ENCODE measurements at places on chromosomes 7 and 10. TPM values are rescaled to one million over a fixed set of nuclear protein-coding genes. Genes with fewer than 3 reads are reported as not detected.

GRCh38 chr10:96588060-96588554 is 1.3 kb upstream of the TM9SF3 start:
- DNase-seq, result no peak
- peak overlapping the region; percentile 90 for H3K4me3 ChIP-seq
- H3K27ac ChIP-seq, result peak overlapping the region; percentile 97

DNA sequence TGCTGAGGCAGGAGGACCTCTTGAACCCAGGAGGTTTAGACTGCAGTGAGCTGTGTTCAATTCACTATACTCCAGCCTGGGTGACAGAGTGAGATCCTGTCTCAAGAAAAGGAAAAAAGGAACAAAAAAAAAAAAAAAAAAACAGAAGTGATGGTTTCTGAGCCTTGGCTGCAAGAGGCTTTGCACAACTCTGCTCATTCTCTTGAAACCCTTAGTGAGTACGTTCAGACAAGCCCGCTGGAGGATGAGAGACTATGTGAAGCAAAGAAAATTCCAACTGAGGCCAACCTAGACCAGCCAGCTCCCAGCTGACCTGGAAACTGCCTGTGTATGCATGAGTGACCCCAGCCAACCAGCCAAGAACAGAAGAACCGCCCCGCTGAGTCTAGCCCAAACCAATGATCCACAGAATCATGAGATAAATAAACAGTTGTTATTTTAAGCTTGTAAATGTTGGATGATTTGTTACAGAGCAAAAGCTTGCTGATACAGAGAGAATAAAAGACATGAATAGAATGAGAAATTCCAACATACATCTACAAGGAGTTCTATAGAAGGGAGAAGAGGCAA is 50.6 kb upstream of the FZD9 start:
- H3K36me3 ChIP-seq, result no peaks in the 10 kb centered on the region
- H3K27ac ChIP-seq, result no peak overlapping the region
- peaks cover under 1% of the 10 kb centered on the region for H3K27me3 ChIP-seq
- H3K4me1 ChIP-seq, result no peaks in the 10 kb centered on the region
- H3K4me3 ChIP-seq, result no peak overlapping the region

- H3K36me3 ChIP-seq, result peaks cover 49% of the 10 kb centered on the region
- DNase-seq, result no peak
- H3K27me3 ChIP-seq, result no peaks in the 10 kb centered on the region
- peaks cover 17% of the 10 kb centered on the region for H3K4me1 ChIP-seq
- no peak within 1 kb of the TSS for H3K4me3 ChIP-seq
Measured at GRCh38 chr7:100573691-100574361, at the start of gene SAP25. Gene SAP25 (minus strand): TSS chr7:100573900. CDS start chr7:100573742, 158 bp downstream.

DNA sequence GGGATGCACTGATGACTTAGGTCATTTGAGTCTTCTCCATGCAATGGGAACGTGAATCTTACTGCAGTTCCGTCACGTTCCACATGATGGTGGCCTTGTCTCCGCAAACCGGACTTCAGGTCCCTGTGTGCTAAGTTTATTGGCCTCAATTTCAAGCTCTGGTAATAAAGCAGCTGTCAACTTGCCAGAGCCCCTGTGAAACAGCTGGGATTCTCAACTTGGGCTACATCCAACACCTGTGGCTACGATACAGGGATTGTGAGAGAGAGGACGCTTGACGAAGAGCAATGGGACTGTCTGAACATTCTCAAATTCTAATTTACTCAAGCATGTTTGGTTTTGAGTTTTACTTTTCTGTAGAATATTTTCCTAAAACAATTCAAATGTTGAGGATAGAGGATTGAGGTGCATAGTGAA is 174.2 kb downstream of the PTN start:
- no peaks in the 10 kb centered on the region for H3K27me3 ChIP-seq
- no peaks in the 10 kb centered on the region for H3K4me1 ChIP-seq
- peak; percentile 75 for DNase-seq
- no peak overlapping the region for H3K27ac ChIP-seq
- no peaks in the 10 kb centered on the region for H3K36me3 ChIP-seq

- H3K27ac ChIP-seq, result no peak overlapping the region
- no peak for DNase-seq
- H3K4me1 ChIP-seq, result no peaks in the 10 kb centered on the region
- H3K36me3 ChIP-seq, result no peaks in the 10 kb centered on the region
- no peak overlapping the region for H3K4me3 ChIP-seq
Measured at GRCh38 chr10:58322072-58322834, 12.6 kb upstream of the UBE2D1 start.

- H3K27ac ChIP-seq, result no peak overlapping the region
- DNase-seq, result no peak
- no peaks in the 10 kb centered on the region for H3K36me3 ChIP-seq
- H3K4me3 ChIP-seq, result no peak overlapping the region
Measured at GRCh38 chr10:88286030-88286429, 297.1 kb downstream of the RNLS start.

- no peaks in the 10 kb centered on the region for H3K27me3 ChIP-seq
- no peak overlapping the region for H3K27ac ChIP-seq
- DNase-seq, result no peak
- no peaks in the 10 kb centered on the region for H3K4me1 ChIP-seq
- no peaks in the 10 kb centered on the region for H3K36me3 ChIP-seq
- H3K4me3 ChIP-seq, result no peak overlapping the region
Measured at GRCh38 chr7:8015100-8015745, 46.6 kb downstream of the GLCCI1 start.

- peaks cover 19% of the 10 kb centered on the region for H3K36me3 ChIP-seq
- H3K4me1 ChIP-seq, result peaks cover 55% of the 10 kb centered on the region
- H3K27ac ChIP-seq, result no peak overlapping the region
Measured at GRCh38 chr7:5382281-5382892, 41.2 kb downstream of the TNRC18 start.

DNA sequence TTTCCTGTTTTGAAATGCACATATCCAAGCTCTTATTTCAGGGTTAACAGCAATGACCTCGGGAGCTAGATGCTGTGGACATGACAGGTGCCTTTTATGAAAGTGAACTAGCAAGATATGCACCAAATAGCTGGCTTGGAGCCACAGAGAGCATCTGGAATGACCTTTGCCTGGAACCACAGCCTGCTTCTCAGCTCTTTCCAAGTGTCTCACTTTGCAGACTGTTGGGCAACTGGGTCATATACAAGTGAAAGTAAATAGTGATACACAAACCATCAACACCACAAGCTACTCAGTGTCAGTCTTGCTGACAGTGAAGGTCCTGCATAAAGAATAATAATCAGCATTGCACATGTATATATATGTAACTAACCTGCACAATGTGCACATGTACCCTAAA is 183.5 kb downstream of the RNF133 start:
- no peak overlapping the region for H3K4me3 ChIP-seq
- H3K27me3 ChIP-seq, result no peaks in the 10 kb centered on the region
- no peaks in the 10 kb centered on the region for H3K36me3 ChIP-seq
- H3K4me1 ChIP-seq, result no peaks in the 10 kb centered on the region
- no peak overlapping the region for H3K27ac ChIP-seq

- no peaks in the 10 kb centered on the region for H3K27me3 ChIP-seq
- H3K36me3 ChIP-seq, result no peaks in the 10 kb centered on the region
- H3K4me1 ChIP-seq, result no peaks in the 10 kb centered on the region
- H3K27ac ChIP-seq, result peak overlapping the region; percentile 11
Measured at GRCh38 chr7:45161138-45161537, 3.5 kb downstream of the RAMP3 start.

DNA sequence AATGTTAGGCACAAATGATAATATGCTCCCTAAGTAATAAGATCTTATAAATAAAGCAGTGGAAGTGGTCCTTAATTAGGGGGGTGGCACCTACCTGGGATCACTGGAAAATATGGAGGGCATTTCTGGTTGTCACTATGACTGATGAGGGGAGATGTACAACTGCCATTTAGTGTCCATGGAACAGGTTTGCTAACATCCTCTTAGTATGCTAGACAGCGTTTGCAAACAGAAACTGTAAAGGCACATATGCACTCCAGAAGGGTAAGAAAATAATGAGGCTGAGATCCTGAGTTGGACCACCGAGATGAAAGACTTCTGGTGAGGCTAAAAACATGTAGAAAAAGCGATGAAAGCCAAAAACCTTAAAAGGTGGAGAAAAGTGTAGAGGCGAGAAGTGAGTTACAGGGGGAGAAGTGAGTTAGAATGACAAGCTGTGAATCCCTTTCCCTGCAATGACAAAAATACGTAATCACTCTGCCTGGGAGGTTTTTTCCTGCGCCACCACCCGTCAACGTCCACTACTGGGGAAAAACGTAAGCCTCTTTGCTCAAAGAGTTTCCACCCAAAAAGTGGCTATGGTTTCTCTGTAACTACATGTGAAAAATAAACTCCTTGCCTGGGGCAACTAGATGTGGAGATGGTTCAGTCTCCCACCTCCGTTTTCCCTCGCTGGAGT is 767 bp downstream of the KRIT1 start:
- peaks cover 18% of the 10 kb centered on the region for H3K36me3 ChIP-seq
- DNase-seq, result no peak
- H3K4me3 ChIP-seq, result peak overlapping the region; percentile 98

DNA sequence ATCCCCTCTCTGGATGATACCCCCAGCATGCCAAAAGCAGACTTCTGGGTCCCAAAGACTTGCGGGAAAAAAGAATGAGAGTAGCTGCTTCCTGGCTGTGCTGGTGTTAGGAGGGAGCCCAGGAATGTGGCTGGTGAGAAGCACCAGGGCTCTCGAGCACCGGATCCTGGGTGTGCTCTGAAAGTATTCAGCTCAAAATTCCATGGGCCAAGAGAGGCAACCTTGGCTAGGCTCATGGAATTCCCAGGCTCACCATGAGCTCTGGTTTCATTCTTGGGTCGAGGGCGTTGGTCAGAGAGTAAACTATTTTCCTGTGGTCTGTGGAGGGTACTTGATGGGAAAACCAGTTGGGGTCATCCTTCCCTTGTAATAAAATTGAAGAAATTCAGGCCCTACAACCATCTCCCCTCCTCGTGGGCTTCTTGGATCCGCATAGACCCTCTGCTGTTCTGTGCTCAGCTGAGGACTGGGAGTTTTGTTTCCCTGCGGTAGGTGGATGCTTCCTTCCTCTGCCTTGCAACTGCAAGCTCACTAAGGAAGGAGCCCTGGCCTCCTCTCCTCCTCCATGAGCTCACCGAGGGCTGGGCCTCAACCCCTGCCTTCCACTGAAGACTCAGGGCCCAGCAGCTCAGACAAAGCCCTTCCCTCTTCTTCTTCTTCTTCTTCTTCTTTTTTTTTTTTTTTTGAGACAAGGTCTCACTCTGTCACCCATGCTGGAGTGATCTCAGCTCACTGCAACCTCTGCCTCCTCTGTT is 34.5 kb upstream of the AQP1 start:
- H3K4me3 ChIP-seq, result no peak overlapping the region
- H3K4me1 ChIP-seq, result no peaks in the 10 kb centered on the region
- H3K27ac ChIP-seq, result no peak overlapping the region
- no peak for DNase-seq
- peaks cover 9% of the 10 kb centered on the region for H3K36me3 ChIP-seq
- no peaks in the 10 kb centered on the region for H3K27me3 ChIP-seq

DNA sequence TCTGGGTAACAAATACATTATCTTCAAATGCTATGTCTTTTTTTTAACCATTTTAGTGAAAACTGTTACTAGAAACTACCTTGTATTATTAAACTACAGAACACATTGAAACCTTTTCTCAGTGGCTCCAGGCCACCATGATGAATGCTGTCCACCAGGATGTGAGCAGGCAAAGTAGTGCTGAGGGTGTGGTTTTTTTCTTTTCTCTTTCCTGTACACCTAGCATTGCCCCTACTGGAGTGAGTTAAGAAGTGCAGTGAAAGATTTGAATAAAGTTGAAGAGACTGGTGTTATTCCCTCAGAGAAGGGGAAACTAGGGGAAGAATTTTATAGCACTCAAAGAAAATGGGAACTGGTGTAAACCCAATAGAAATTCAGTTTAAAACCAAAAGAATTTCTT is 120.0 kb upstream of the SAMD8 start:
- H3K4me3 ChIP-seq, result no peak overlapping the region
- H3K27ac ChIP-seq, result no peak overlapping the region
- no peaks in the 10 kb centered on the region for H3K27me3 ChIP-seq
- DNase-seq, result no peak
- H3K4me1 ChIP-seq, result peaks cover 22% of the 10 kb centered on the region
- peaks cover 22% of the 10 kb centered on the region for H3K36me3 ChIP-seq

DNA sequence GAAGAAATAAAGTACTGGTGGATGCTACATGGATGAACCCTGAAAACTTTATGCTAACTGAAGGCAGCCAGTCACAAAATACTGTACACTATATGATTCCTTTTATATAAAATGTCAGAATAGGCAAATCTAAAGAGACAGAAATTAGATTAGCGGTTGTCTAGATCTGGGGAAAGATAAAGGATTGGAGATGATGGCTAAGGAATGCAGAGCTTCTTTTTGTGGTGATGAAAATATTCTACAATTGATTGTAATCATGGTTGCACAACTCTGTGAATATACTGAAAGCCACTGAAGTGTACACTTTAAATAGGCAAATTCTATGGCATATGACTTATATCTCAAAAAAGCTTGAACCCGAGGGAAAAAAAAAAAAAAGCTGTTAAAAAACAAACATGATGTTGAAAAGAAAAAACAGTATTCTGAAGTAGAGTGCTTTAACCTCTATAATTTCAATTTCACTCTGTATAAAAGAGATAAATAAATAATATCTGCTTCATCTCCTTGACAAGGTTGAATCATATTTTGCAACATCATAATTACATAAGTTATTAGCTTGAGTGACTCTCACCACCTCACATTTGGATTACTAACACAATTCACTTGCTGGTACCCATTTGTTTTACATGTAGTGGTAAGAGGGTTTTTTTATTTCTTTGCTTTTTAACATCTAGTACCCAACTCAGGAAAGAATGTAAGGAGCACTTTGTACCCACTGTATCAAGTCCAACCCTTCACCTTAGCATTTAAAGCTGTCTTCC is 2.8 kb upstream of the GNAI1 start:
- no peak overlapping the region for H3K27ac ChIP-seq
- H3K4me1 ChIP-seq, result no peaks in the 10 kb centered on the region
- no peaks in the 10 kb centered on the region for H3K27me3 ChIP-seq
- H3K4me3 ChIP-seq, result no peak overlapping the region

DNA sequence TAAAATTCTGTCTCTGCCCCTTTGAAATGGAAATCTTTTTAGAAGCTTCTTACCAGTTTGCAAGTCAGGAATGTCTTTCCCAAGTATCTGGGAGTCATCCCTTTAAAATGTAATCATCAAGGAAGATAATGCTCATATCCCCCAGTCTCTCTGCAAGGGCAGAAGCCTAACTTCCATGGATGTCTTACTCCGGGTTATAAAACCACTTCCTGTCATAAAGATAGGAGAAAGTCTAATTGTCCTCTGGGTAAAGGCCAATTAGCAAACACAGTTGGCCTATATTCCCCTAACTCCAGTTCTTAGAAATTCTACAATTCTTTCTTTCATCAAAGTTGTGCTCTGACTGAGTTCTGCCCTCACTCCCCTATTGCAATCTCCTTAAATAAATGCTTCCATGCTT is 1631.5 kb upstream of the LRRTM3 start:
- no peaks in the 10 kb centered on the region for H3K4me1 ChIP-seq
- DNase-seq, result no peak
- H3K27ac ChIP-seq, result no peak overlapping the region
- H3K4me3 ChIP-seq, result no peak overlapping the region
- no peaks in the 10 kb centered on the region for H3K27me3 ChIP-seq

GRCh38 chr7:103888603-103889153 is 100.8 kb downstream of the RELN start:
- H3K4me1 ChIP-seq, result no peaks in the 10 kb centered on the region
- H3K27ac ChIP-seq, result no peak overlapping the region
- H3K36me3 ChIP-seq, result no peaks in the 10 kb centered on the region

GNGT1 gene
- not detected for total RNA-seq

OR6B1 gene
- not detected for total RNA-seq

NKX2-3 gene
- not detected for total RNA-seq

ELFN1 gene
- total RNA-seq, result 6.5 TPM

HMX2 gene
- total RNA-seq, result not detected

BLNK gene
- 0.41 TPM for total RNA-seq

TAS2R41 gene
- total RNA-seq, result not detected

HABP2 gene
- total RNA-seq, result not detected

GRB10 gene
- 36.5 TPM for total RNA-seq

OR2A42 gene
- total RNA-seq, result 0.11 TPM
